CD4-positive, alpha-beta memory T cell (primary cell): ENCODE measurements at places on chromosomes 2 and 18.

DNA sequence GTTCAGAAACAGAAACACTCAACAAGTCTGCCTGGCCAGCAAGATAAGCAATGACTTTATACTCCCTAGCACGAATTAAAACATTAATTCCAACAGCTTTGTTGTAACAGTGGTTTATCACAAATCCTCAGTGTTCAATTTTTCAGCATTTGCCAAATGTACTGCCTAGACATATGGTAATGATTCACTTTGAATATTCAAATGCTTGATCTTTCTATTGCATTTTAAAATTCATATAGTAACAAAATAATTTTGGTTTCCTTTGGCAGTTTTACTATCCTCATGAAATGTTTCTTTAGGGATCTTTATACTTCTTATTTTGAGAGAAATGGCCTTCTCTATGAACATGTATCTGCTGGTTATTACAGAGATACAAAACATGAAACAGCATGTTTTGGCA lies 851.8 kb upstream of the NXPH2 start:
- no peak for DNase-seq

GRCh38 chr2:71578767-71579342 lies 125.5 kb downstream of the DYSF start:
- DNase-seq = no peak

- DNase-seq = no peak
Measured at GRCh38 chr2:176284461-176285049, 15.3 kb downstream of the MTX2 start.

- DNase-seq = no peak
Measured at GRCh38 chr2:213150315-213151097, 906 bp downstream of the IKZF2 start.

DNA sequence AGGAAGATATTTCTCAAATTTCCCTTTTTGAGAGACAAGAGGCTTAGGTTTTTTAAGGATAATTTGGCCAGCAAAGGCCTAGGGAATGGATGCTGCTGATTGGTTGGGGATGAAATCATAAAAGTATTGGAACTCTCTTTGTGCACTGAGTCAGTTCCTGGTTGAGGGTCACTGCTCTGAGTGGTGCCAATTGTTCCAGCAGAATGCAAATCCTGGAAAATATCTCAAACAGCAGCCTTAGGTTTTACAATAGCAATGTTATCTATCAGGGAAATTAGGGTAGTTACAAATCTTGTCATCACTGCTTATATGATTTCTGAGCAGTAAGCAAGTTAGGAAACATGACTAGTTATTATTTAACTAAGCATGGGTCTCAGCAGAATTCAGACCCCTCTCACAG lies 96.2 kb downstream of the RAD51AP2 start:
- DNase-seq = no peak

- DNase-seq = no peak
Measured at GRCh38 chr2:192157776-192158175, 37.0 kb downstream of the TMEFF2 start.

DNA sequence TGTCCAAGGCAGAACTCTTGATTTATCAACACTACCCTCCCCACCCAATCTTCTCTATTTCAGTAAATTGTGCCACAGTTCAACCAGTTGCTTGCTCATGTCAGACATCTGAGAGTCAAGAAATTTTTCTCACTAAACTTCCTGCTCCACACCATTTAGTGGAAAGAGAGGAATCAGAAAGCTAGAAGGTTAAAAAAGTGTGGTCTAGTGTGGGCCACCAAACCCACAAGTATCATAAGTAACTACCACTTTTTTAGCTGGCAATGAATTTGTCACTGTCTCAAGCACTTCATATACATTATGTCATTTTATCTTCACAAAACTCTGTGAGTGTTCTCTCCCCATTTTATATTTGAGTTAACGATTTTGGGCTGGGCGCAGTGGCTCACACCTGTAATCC lies 16.6 kb upstream of the MSTN start:
- DNase-seq = no peak

DNA sequence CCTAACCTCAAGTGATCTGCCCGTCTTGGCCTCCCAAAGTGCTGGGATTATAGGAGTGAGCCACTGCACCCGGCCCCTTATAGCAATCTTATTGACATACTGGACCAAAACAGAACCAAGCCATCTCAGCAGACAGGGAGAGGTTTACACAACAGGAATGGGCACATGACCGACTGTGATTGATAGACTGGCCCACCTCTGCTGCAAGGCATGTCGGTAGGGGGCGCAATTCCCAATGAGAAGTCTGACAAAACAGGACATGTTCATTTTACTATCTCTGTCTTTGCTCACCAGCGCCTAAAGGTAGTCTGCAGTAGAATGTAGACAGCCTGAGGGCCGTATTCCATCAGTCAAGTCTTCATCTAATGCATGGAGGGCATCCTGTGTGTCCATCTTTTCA lies 2.0 kb downstream of the LYPD6B start:
- peak; percentile 28 for DNase-seq
